ENCODE measurements at places on chromosomes 4 and X.

DNA sequence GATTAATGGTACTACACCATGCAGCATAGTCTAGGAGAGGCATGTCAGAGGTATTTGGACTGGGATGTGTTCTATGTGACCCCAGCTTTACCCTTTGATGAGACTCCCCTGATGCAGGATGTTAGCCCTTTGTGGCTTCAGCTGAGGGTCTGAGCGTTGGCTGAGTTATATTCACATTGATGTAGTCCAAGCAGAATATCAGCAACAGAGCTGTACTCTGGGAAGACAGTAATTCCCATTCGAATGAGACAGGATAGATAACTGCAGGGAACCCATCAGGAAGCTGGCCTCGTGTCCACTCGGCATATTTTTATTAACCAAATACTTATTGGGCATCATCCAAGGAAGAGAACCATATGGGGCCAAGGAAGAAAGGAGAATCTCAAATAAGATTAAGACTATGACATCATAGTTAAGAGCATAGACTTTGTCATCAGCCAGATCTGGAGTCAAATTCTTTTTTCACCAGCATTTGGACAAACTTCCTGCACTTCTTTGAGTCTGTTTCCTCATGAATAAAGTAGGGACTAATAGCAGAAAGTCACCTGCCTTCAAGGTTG, 198.1 kb downstream of the SOWAHB start:
- DNase-seq: no peak

DNA sequence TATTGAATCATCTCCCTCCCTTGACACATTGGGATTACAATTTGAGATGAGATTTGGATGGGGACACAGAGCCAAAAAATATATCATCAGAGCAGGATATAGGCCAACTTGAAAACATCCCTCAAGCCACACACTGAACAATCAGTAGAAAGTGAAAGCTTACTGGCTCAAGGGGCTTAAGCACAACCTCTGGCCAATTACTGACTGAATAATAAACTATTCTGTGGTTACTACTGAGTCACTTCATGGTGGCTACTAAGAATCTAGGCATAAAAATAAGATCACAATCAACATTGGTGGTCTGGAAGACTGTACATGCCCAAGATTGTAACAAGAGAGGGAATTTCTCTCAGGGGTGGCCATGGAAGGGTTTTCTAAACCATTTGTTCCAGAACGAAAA, 27.4 kb upstream of the GPR174 start:
- no peak for DNase-seq

DNA sequence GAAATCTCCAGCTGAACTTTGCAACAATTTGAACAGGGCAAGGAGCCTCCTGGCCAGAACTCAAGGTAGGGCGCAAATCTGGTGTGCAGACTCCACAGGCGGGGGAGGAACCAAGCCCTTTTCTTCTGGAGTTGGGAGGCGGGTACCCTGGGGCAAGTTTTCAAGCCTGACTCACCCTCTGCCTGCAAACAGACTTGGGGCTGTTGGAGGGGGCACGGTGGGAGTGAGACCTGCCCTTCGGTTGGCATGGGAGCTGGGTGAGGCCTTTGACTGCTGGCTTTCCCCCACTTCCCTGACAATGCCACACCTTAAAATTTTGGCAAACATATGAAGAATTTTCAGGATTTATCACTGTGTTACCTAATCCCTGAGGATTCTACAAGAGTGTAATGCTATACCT, 709.8 kb upstream of the DIAPH2 start:
- no peak for DNase-seq

DNA sequence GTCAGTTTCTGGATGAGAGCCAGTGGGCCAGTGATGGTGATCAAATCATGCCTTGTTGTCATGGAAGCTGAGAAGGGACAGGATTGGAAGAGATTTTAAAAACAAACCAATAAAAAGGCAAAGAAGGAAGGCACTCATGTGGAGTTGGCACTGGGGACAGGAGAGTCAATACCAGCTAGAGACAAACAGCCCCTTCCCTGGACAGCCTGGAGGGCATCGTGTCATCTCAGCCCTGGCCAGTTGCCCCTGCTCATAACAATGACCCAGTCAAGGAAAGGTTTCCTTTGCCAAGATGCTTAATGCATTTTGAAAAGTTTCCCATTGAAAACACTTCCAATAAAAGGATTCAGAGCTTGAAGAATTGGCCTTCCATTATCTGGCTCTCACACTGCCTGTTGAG, 55.5 kb downstream of the SCML1 start:
- no peak for DNase-seq

GRCh38 chr4:17082186-17082585, 183.7 kb upstream of the LDB2 start:
- no peak for DNase-seq

DNA sequence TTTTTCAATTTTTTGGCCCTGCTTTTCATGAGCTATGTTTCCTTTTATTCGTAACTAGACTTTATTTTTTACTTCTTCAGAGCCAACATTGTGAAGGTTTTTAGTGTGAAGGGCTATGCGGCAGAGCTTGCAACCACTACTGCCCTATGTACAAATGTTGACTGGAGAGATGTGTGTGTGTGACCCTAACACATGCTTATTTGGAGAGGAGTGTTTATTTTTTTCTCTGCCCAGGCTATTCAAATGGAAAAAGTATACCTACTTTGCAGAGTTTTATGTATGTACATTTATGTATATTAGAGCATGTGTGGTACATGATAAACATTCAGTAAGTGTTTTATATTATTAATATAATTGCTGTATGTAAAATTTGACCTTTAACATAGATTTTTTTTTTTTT, 86.5 kb downstream of the WWC2 start:
- DNase-seq: no peak

GRCh38 chrX:3763111-3763510, 49.7 kb upstream of the PRKX start:
- no peak for DNase-seq

GRCh38 chrX:9071031-9071650, 37.2 kb upstream of the FAM9B start:
- DNase-seq: no peak

DNA sequence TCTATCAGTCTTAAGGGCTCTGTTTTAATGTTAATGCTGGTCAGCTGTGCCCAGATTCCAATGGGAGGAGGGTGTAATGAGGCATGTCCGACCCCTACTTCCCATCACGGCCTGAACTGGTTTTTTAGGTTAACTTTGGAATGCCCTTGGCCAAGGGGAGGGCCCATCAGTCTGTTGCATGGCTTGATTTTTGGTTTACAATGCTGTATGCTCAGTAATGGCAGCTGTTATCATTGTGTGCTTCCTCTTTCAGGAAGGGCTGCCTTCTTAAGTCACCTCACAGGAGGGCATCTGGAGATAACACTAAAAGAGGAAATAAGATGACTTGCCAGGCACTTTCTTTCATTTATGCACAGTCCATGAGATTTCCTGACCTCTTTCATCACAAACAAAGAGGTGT, 36.3 kb downstream of the ATXN3L start:
- no peak for DNase-seq

GRCh38 chr4:3288571-3289094, 4.2 kb upstream of the RGS12 start:
- DNase-seq: no peak

DNA sequence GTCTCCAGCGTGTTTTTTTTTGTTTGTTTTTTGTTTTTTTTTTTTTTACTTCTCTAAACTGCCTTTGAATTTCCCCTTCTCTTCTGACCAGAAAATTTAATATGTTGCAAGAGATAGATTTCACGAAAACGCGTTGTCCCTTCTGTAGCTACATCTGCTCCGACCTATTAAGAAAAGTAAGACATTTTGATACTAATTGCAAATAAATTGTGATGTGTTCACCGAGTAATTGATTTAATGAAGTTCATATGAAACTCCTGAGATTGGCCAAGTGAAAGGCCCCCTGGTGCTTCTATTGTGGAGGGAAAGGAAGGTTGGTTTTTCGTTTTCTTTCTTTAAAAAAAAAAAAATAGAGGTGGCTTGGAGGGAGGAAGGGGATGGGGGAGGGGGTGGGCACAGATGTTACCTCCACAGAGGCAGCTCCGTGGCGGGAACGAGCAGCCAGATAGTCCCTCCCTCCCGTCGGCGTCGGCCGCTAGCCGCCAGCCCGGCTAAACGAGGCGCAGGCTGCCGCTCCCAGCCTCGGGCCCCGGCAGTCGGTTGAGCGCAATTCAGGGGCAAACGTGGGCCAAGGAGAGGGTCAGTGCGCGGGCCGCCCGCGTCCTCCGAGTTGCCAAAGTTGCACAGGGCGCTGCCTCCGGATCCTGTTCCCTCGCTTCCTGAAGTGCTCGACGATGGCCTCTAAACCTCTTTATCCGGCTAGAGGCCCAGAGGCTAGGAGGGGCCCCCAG, 139.1 kb upstream of the ZIC3 start:
- no peak for DNase-seq

DNA sequence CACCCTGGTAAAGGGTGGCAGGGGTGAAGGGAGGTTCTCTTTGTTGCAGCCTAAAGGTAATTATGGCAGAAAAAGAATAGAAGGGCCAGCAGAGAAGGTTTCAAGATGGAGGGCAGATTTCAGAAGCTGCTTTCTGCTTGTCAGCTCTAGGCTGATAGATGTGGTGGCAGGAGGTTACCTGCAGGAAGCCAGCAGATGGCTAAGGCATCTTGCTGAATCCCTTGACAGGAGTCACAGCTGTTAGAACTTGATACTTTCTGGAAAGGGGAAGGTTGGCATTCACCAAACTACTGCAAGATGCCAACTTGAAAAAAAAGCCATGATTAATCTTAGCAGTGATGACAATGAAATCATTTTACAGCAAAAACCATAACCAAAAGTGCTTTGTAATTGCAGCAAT, 69.5 kb upstream of the CBLL2 start:
- no peak for DNase-seq

DNA sequence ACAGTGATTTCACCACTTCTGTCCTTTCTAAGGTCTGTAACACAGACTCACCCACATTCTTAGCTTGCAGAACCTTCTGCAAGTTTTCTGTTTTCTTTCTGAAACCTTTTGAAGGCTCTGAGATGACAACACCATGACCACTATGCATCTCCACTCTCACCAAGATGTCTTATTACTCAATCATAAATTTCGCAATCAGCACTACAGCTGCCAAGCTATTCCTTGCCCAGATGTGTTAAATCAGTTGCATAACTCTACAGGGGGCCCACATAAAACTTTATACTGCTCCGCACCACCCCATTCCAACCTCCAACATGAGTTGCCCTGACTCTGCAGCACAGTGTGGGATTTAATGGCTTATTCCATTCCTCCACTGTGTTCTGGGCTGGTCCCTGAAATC, 229.9 kb downstream of the COL25A1 start:
- no peak for DNase-seq

DNA sequence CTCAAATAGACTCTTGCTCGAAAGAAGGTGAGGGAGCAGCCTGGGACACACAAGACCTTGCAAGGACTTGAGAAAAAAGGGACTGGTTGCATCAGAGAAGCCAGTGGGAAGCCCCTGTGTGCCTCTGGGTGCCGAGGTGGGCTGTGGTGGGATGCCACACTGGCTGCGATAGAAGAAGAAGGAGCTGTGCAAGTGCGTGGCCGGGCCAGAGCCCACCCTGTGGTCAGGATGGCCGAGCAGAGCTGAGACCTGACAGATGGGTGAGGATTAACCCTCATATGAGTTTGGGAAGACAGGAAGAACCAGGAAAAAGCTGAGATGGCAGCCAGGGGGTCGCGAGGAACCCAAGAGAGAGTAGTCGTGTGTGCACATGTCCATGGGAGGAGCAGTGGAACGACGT, 44.6 kb upstream of the HGFAC start:
- no peak for DNase-seq

DNA sequence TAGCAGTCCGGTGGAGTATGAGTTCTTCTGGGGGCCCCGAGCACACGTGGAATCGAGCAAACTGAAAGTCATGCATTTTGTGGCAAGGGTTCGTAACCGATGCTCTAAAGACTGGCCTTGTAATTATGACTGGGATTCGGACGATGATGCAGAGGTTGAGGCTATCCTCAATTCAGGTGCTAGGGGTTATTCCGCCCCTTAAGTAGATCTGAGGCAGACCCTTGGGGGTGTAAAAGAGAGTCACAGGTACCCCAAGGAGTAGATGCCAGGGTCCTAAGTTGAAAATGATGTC, 852 bp downstream of the MAGEH1 start:
- no peak for DNase-seq

- no peak for DNase-seq
These were observed 43.0 kb downstream of the UNC5C start for GRCh38 chr4:95505799-95506198.

GRCh38 chrX:16143968-16144367, 20.6 kb downstream of the GRPR start:
- no peak for DNase-seq

DNA sequence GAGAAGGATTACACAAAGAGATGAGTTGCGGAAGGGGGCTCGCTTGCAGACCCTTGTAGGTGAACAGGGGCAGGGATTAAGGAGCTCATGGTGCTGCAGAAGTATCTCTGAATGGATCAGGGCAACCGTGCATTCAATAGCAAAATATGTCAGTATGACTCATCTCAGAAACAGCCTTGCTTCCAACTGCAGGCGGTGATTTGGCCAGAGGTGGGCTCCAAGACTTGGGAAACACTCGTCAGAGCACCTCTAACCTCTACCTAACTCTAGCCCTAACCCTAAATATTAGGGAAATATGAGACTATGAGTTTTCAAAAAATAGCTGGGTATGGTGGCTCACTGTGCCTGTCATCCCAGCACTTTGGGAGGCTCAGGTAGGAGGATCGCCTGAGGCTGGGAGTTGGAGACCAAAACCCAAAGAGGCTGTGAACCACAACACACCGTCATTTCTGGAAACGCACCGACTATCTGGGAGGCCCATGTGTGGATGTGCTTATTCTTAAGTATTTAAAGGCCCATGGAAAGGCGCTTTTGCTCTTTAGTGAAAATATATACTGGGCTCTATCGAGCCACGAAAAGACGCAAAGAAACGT, 102.6 kb downstream of the DHRSX start:
- no peak for DNase-seq

DNA sequence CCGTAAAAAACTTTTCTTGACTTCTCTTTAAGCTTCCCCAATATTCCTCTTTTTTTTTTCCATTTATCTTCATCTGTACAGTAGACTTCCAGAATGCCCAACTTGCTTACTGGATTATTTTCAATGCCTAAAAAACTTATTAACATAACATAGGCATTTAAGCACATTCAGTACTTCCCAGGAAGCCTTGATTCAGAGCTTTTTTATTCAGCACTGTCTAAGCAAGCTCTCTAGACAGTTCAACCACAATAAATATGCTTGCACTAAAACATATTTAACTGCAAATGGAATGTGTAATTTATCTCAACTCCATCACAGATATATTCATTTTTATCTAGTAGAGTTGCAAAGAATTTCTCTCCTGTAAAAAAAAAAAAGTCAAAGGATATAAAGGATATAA, 997.8 kb downstream of the ARAP2 start:
- DNase-seq: no peak

DNA sequence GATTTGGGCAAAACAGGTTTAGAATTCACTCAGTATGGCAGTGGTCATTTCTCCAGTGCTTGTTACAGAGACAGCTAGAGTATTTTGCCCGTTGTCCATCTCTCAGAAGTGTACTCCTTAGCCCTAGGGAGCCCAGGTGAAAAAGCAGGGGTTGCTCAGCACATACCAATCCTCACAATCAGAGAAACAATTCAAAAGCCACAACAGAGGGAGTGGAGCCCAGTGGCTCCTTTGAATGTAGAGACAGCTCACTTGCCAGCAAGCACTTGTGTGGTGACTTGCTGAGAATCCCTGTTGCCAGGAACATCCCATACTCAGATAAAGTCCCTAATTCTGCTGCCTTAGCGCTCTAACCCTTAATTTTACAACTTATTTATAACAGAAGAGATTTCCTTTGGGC, 1488.3 kb downstream of the RPA4 start:
- DNase-seq: no peak

Measured in stimulated activated CD4-positive, alpha-beta T cell treated with anti-CD3 and anti-CD28 coated beads, Interleukin-15, amount 100 ng/mL, for 1 hour (primary cell).